ENCODE measurements at places on chromosomes 3 and 15.

- peak; percentile 29 for DNase-seq
Observed at GRCh38 chr3:5464649-5465048, 277.1 kb downstream of the EDEM1 start.

- no peak for DNase-seq
Observed at GRCh38 chr15:25679492-25679891, 183.6 kb downstream of the ATP10A start.

DNA sequence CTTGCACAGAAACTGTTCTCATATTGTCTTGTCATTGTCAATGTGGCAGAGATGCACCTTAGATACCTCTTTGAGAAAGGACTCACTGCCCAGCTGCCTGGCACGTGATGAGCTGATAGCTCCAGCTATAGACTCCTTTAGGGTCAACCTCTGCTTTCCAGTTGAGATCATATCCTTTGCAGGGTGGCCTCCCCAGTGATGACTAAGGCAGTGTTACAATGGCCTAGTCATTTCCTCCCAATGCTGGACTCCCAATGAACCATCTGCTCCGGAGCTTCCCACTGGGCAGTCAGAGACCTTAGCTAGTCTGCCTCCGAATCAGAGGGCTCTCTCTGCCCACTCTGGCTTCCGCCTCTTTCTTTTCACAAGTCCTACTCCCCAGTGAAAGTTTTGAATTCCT lies 79.5 kb downstream of the CHRD start:
- no peak for DNase-seq

- DNase-seq: no peak
Observed at GRCh38 chr15:69535101-69535638, 82.6 kb downstream of the RPLP1 start.

DNA sequence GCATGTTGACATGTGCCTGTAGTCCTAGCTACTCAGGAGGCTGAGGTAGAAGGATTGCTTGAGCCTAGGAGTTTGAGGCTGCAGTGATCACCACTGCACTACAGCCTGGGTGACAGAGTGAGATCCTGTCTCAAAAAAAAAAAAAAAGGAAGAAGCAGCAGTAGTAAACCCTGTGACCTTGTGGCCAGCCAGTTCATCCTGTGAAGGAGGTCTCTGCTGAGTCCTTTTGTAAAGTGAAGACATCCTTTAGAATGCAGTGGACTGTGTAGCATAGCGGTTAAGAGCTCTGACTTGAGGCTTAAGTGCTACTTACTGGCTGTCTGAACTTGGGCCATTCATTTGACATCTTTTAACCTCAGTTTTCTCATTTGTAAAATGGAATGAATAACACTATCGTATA lies 8.3 kb downstream of the EXOSC7 start:
- DNase-seq: no peak

Measured in SIG-M5 (cell line).